ENCODE measurements at places on chromosomes 6 and 20.

DNA sequence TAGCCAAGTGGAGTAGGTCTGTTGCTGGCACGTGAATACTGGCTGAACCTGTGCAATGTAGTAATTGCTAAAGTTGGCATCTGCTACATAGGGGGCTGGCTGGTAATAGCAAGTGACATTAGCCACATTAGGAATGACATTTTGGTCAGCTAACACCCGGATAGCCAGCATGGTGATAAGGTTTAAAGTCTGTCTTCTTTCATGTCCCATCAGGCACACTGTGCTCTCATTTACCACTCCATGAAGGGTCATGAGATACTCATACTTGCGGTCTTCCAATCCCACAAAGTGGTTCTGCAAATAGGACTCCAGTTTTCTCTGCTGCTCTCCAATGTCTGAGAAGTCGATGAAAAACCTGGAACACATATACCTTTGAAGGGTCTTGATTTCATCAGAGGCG lies 2.8 kb downstream of the TENT5A start:
- DNase-seq: peak; percentile 78

GRCh38 chr6:111992851-111993250 lies 61.1 kb upstream of the CCN6 start:
- DNase-seq: no peak

- no peak for DNase-seq
These were observed 141.8 kb downstream of the FARS2 start for GRCh38 chr6:5403076-5403475.

DNA sequence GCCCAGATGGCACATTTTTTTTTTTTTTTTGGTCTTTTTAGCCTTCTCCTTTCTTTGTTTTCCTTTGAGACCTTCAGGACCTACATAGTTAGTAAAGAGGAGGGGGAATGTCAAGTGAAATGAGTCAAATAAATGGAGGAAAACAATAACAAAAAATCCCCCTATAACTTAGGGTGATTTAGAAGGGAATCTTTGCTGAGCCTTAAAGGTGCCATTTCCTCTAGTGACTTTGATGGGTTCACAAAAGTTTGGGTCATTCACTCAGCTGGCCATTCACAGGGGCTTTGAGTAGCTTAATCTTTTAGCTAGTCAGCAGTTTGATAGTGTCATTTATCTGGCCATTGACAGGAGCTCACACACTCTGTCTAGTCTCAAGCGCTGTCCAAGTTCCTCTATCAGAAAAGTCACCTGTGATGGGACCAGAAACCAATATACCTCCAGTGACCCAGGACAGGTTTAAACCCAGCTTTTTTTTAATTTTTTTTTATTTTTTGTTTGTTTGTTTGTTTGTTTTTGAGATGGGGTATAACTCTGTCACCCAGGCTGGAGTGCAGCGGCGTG lies 275.1 kb upstream of the PRDM1 start:
- no peak for DNase-seq

DNA sequence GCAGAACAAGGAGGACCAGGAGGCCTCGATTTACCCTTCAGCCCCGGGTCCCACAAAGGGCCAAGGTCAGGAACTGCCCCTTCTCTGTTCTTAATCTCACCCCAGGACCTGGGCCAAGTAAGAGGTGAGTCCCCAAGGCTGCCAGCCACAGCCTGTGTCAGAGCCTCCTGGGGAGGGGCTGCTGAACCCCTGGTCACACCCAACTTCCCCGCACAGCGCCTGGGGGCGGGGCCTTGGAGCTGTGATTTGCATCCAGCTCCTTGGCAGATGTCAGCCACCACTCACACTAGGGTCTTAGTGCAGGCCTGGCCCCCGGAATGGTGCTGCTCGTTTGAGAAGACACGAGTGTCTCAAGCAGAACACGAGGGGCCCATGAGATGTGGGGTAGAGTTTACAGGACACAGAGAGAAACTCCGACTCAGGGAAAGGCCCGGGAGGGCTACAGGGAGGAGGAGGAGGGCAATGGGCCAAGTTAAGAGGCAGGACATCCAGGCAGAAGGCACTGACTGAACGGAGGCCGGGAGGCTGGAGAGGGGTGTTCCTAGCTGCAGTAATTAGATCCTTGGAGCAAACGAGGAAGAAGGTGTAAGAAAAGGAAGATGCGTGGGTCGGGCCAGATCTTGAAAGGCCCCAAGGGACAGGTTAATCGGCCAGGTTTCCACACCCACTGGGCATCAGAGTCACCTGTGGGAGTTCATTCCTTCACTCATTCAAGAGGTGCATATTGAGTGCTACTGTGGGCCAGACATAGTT lies 26.9 kb downstream of the ZBP1 start:
- no peak for DNase-seq

DNA sequence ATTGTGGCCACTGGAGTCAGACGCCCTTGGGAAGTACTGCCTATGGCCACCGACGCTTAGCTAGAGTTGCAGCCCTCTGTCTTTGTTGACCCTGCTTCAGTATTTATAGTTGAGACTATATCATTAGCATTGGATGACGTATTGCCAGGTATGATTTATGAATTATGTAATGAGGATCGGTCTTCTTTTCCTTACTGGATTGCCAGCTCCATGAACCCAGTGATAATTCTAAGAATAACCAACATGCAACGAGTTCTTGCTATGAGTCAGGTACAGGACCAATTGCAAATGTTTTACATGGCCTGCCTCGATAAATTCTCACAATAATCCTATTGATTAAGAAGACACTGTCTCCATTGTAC lies 63.5 kb downstream of the CLIC5 start:
- no peak for DNase-seq

- DNase-seq: no peak
These were observed 31.1 kb downstream of the MYB start for GRCh38 chr6:135212020-135212806.

- DNase-seq: peak; percentile 82
These were observed 120.8 kb downstream of the OR2B2 start for GRCh38 chr6:27791182-27791943.

- no peak for DNase-seq
These were observed 319.1 kb upstream of the QKI start for GRCh38 chr6:163095401-163095800.

GRCh38 chr6:113381959-113382358 lies 475.2 kb upstream of the MARCKS start:
- peak; percentile 91 for DNase-seq

- peak; percentile 23 for DNase-seq
These were observed 1.0 kb downstream of the PXDC1 start for GRCh38 chr6:3750317-3751076.

GRCh38 chr20:35215066-35215956 lies 11.2 kb upstream of the MMP24 start:
- no peak for DNase-seq

- DNase-seq: no peak
These were observed 300.7 kb downstream of the TENT5A start for GRCh38 chr6:81451787-81452186.

- no peak for DNase-seq
These were observed 87.0 kb downstream of the SERAC1 start for GRCh38 chr6:158080849-158081656.

DNA sequence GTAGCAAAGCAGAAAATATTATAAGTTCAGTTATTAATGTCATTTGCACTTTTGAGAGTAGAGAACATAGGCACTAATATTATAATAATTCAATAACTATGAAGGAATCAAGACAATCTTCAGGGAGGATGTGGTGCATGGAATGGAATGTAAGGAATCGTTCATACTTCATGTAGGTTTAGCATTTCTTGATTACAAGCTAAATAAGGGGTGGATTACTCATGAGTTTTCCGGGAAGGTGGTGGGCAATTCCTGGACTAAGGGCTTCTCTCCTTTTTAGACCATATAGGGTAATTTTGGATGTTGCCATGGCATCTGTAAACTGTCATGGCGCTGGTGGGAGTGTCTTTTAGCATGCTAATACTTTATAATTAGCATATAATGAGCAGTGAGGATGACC lies 9.1 kb upstream of the BTNL2 start:
- no peak for DNase-seq

DNA sequence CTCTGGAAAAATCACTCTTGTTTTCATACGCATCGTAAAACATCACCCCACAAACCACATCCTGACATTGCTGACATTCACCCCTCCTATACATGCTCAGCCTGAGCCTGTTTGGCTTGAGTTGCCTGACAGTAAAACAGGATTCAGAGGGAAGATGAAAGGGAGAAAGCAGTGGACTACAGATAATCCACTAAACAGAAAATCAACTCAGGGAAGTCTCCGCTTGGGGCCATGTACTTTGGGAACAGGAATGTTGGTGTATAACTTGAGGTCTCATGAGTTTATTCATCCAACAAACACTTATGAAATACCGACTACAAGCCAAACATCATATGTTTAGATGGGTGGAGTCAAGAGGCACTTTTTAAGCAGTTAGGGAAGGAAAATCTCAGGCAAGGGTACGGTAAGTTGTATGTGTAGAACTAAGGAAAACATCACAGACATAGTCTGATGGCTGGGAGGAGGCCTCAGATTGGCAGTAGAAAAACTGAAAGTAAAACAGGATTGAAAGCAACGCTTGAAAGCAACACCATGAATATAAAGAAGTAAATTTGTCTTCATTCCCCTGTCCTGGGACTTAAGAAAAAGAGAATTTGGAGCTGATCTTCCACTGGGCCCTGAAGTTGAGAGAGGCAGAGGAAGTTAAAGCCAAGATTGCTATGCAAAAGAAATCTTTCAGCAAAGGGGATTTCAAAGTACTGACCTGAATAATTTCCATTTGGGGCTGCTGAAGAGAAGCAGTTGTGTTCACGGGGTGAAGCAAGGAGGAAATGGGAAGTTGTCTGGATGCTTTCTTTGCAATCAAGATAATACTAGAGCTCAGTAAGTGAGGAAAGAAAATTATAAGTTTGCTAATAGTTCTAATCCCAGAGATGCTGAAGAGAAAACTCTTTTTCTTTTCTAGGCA lies 28.8 kb downstream of the PDE7B start:
- no peak for DNase-seq

DNA sequence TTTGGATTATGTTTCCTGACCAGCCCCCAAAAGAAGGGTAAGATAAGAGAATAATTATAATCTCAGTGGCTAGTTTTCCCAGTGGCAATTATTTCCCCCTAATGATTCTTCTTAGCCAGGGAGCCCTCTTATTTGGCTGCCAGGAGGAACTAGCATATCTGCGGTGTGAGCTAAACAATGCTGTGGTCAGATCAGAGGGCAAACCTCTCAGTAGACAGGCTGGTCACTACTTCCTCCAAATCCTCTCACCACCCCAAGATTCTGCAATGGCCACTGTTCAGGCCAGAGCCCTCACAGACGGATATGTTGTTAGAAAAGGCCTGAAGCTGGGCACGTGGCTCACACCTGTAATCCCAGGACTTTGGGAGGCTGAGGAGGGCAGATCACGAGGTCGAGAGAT lies 273.4 kb upstream of the SASH1 start:
- DNase-seq: no peak

DNA sequence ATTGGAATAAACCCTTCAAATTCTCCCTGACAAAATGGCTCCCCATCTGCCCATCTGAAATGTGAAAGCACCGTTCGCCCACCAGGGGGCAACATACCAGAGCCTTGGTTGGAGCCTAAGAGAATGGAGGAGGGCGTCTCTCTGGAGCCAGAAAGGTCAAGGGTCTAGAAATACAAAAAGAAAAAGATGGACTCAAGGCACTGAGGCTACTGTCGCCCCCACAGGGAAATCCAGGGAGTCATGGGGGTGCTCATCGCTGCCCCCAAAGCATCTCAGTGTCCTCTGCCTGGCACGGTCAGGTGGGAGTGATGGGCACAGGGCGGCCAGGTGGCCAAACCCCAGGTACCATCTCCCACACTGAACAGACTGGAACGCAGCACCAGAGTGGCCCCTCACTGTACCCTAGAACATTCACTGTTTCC lies 136.3 kb downstream of the ZMYND8 start:
- peak; percentile 23 for DNase-seq

DNA sequence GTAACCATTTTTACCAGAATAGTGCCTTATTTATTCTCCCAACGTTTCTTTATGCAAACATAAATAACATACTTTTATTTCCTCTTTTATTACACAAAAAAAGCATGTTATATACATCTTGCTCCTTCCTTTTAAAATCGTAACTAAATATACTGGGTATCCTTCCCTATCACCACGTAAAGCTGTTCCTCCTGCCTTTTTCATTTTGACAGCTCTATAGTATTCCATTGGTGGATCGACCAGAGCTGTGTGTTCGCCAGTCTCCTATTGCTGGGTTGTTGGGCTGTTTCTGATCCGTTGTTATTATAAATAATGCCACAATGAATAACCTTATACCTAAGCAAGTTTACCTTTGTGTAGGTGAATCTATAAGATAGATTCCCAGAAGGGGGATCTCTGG lies 46.9 kb upstream of the DDR1 start:
- no peak for DNase-seq

- DNase-seq: no peak
These were observed 1308.0 kb downstream of the EPHA7 start for GRCh38 chr6:92111386-92111785.

DNA sequence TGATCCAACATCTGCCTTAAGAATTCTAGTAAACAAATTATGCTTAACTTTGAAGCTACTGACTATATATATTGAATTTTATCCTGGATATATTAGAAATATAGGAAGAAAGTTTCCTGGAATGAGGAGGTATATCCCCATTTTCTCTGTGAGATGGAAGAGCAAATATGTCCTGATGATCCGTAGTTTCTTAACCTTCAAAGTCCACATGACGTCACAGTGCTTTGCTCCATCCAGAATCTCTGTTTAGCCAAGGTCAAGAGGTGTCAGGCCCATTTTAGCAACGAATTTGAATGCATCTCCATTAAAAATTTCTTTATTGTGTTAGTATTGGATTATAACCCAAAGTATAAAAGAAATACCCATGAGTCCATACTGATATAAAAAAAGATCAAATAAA lies 162.5 kb downstream of the PRL start:
- no peak for DNase-seq

DNA sequence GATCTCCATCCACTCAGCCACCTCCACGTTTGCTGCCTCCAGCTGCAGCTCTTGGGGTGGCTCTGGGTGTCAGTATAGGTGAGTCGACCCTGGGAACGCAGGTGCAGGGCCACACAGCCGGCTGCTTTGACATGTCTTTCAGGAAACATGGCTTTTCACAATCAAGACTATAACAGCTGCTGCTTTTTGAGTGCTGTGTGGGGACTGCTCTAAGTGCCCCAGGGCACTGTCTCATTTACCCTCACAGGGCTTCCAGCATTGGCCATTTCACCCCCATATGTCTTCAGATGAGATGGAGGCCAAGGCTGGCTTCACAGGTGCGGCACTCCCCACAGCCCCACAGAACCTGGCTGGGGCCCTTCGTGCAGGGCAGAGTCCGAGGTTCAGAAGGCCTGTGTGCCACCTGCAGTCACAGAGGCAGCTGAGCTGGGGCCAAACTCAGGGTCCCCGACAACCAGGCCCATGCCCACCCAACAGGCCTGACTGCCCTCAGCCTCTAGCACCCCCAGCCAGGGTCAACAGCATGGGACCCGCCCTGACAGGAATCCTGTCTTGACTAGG lies 14.9 kb upstream of the CST7 start:
- DNase-seq: no peak

Measured in NCI-H1105 treated with DMSO at 0.1 percent for 48 hours (cell line).